ENCODE measurements at places on chromosomes 3 and 15.

DNA sequence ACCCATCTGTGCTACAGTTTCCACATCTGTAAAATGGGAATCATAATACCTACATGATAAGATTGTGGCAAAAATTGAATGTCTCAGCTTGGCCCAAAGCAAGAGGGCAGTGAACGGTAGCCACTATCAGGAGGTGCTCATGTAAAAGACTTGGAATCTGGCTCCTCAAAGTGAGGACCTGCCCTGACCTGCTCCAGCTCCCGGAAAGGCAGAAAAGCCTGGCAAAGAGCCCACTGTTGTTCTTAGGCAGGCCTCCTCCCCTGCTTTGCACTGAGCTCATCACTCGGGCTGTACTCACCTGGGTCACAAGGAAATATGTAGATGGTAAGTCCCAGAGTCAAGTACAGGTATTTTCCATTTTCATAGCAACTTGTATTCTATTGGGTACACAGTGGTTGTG, 250.7 kb upstream of the TBL1XR1 start:
- no peak for DNase-seq

GRCh38 chr3:168138421-168138820, 42.7 kb upstream of the GOLIM4 start:
- no peak for DNase-seq

DNA sequence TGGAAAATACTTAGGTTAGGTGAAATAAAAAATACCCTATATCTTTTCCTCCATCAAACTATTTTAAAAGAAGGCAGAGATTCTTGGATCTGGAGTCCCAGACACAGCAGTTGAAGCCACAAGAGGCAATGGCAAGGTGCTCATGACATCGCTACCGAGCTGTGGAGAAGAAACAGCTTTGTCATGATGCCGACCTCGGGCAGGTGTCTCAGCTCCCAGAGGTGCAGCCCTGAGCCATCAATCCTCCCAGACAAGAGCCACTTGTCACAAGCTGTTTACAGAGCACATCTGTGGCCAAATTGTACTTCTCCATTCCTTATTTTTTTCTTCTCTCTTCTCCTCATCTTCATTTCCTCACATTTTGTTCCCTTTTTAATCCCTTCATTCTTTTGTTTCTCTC, 50.8 kb downstream of the GPR176 start:
- DNase-seq: no peak

DNA sequence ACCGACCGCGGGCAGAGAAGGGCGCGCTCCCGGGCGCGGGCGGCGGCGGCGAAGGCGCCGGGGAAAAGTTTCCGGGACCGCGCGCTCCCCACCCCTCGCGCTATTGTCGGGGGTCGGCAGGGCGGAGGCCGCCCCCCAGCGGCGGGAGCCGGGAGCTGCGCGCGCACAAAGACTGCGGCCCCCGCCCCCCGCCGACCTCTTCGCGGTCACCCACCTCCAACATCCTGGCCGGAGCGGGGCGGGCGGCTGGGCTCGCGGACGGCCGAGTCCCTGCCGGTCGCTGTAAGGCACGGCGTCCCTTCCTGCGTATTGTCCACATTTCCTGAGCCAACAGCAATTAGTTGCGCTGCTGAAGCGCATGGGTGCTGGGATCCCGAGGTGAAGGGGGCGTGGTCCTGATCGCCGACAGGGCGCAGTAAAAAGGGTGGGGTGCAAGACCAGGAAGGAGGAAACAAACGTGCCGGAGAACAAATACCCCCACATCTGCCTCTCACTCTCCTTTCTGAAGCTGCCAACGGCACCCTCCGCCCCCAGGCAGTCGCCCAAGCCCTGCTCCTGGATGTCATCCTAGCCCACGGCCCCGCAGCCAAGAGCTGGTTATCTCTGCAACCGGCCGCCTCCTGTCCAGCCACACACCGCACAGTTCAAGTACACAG, at the start of gene TMEM44:
Gene TMEM44 (minus strand): TSS at position 71 of the 656 bp plus-strand sequence. CDS start 204 bp downstream, outside the sequence.
- DNase-seq: peak; percentile 43
